ENCODE measurements at places on chromosomes 16 and 17.

DNA sequence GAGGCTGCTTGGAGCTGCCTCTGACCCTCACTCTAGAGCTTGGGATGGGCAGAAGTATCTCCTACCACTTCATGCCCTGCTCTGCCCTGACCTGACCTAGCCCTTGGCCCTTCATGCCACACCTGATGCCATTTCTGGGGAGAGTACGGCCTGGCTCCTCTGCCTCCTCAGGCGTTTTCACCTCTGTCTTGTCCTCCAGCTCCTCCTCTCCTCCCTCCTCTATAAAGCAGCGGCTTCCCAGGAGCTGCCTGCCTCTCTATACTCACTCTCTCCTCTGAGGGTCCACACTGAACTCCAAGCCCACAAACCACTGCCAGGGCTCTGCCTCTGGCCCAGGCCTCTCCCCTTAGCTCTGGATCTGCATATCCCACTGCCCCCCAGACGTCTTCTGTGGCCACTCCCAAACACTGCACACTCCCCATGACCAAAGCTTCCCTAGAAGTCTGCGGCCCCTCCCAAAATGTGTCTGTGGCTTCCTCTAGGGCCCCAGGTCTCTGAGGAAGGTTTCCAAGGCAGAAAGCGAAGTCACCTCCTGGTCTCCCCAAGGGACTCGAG, 52.6 kb downstream of the PITPNM3 start:
- no peaks in the 10 kb centered on the region for H3K36me3 ChIP-seq
- H3K4me1 ChIP-seq: no peaks in the 10 kb centered on the region
- no peak overlapping the region for H3K4me3 ChIP-seq
- no peak for DNase-seq
- peaks cover under 1% of the 10 kb centered on the region for H3K27me3 ChIP-seq
- H3K27ac ChIP-seq: no peak overlapping the region

DNA sequence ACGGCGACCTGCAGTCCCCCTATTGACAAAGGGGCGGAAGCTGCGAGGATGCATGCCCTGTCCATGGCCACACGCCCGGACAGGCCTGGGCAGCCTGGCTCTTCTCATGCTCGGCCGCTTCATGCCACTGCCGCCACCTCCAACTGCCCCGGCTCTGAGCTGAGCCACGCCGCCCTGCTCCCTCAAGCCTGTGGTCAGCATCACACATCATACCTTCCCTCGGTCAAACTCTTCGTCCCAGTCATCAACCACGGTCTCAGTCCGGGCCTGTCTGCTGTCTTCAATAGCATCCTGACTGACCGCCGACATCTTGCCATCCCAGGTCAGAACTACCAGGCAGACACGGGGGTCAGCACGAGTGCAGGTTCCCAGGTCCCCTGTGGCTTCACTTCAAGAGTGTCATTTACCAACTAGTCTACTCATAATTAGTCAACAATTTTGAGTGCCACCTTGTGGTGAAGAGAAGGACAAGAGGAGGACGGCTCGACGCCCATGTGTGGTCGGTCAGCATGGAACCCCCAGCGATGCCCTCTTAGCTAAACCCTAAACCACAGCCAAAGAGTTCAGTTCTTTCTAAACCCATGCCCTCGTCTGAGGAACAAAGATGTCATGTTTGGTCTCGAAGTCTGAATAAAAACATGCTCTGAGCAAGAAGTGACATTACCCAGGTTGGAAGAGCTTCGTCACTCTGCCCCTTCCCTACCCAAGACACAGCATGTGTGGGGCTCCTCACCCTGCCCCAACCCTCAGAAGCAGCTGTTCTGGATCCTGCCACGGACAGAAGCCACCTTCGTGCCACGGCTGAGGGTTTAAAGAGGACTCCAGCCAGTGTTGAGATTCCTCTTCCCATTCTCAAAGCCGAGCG, 16.9 kb upstream of the CYTH1 start:
- H3K27ac ChIP-seq: peak overlapping the region; percentile 66
- no peaks in the 10 kb centered on the region for H3K27me3 ChIP-seq
- H3K36me3 ChIP-seq: peaks cover 12% of the 10 kb centered on the region

DNA sequence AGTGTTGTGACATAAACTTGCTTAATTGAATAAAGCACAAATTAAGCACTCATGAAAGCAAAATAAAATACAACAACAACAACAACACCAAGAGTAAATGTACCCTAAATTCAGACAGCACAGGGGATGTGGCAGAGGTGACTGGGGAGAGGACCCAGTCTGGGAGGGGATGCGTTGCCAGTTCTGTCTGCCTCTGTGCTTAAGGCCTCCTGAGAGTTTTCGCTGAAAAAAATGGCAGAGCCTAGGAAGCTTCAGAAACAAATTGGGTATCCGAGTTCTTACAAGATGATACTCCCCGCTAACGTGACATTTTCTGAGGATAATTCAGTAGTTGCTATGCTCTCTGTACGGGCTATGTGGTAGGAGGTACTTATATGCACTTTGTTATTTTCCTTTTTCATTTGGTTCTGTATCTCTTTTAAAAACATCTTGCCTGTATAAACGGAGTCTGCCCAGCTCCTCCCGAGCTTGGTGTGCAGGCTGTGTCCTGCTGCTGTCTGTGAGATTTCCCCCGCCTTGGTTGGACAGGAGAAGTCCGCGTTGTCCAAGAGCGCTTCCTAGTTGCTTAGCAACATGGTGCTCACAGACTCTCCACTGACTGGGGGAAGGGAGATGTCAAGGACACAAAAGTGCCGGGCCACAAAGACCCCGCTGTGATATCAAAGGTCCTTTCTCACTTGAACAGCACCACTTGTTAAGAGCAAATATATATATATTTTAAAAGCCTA, 134.2 kb upstream of the CPHXL start:
- no peaks in the 10 kb centered on the region for H3K27me3 ChIP-seq
- no peak overlapping the region for H3K4me3 ChIP-seq
- no peak for DNase-seq
- no peak overlapping the region for H3K27ac ChIP-seq

DNA sequence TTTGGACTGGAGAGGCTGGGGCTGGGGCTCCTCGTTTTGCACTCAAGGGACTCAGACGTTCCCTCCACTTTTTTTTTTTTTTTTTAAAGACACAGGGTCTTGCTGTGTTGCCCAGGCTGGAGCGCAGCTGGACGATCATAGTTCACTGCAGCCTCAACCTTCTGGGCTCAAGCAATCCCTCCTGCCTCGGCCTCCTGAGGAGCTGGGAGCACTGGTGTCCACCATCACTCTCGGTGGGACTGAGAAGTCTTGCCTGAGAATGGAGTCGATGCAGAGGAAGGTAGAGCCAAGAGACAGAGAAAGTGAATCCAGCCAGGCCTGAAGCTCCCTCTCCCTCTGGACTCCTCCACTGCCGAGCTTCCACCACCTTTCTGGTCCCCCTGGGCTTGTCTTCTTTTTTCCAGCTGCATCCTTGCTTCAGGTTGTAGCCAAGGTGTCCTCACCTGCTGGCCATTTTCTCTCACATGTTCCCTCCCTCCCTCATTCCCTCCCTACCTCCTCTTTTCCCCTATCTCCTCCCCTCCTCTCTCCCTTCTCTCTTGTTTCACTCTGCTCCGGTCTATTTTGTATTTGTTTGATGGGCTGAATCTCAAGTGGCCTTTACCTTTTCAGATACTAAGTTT, 233.8 kb downstream of the SNX29 start:
- peaks cover 3% of the 10 kb centered on the region for H3K4me1 ChIP-seq
- no peak for DNase-seq
- no peak overlapping the region for H3K4me3 ChIP-seq
- no peak overlapping the region for H3K27ac ChIP-seq

DNA sequence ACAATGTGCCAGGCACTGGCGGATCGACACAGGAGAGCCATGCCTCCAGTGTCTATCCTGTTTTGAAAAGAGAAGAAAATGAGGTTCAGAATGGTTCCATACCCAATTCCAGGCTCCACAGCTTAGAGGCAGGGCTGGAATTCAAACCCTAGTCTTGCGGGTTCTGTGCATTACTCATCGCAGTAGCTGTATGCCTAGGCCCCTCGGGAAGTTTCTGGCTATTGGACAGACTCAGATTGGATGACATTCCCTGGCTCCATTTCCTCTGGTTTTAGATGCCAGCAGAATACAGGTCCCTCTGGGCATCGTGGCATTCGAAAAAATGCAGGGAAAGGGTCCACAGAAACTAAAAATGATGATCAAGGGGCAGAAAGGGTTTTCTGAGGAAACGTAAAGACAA, 184.7 kb downstream of the COPRS start:
- H3K36me3 ChIP-seq: no peaks in the 10 kb centered on the region
- no peak for DNase-seq
- no peak overlapping the region for H3K4me3 ChIP-seq
- peaks cover 34% of the 10 kb centered on the region for H3K27me3 ChIP-seq
- no peak overlapping the region for H3K27ac ChIP-seq

GRCh38 chr16:51562891-51563290, 411.8 kb upstream of the SALL1 start:
- H3K36me3 ChIP-seq: no peaks in the 10 kb centered on the region
- peak overlapping the region; percentile 23 for H3K27ac ChIP-seq
- no peaks in the 10 kb centered on the region for H3K4me1 ChIP-seq
- H3K27me3 ChIP-seq: no peaks in the 10 kb centered on the region

DNA sequence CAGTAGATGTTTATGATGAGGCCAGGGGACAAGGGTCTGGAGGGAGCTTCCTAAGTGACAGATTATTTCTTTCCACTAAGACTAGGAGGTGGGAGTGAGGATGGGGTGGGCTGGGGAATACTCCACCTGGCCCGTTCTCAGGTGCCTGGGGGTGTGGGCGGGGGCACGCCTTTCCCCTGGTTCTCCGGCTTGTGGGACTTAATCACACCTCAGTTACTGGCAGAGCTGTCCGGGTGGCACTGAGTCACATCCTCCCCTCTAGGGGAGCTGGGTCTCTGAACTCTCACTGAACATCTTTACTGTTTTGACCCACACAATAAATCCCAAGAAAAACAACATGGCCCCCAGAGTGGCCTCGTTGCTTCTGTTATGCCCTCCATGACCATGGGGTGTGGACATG, 332.8 kb downstream of the MAF start:
- peak overlapping the region; percentile 80 for H3K27ac ChIP-seq
- H3K4me1 ChIP-seq: peaks cover 57% of the 10 kb centered on the region
- H3K4me3 ChIP-seq: peak overlapping the region; percentile 76

GRCh38 chr17:56593086-56593645, 333 bp upstream of the NOG start:
- peaks cover 61% of the 10 kb centered on the region for H3K27me3 ChIP-seq
- no peak overlapping the region for H3K27ac ChIP-seq
- H3K36me3 ChIP-seq: no peaks in the 10 kb centered on the region
- H3K4me3 ChIP-seq: peak overlapping the region; percentile 47
- DNase-seq: no peak

- no peak for DNase-seq
- H3K27me3 ChIP-seq: no peaks in the 10 kb centered on the region
- no peak overlapping the region for H3K27ac ChIP-seq
- no peaks in the 10 kb centered on the region for H3K4me1 ChIP-seq
Measured at GRCh38 chr16:12362482-12363458, 386.2 kb downstream of the SNX29 start.

- peaks cover 11% of the 10 kb centered on the region for H3K4me1 ChIP-seq
- no peak for DNase-seq
- H3K36me3 ChIP-seq: peaks cover 15% of the 10 kb centered on the region
- H3K4me3 ChIP-seq: peak overlapping the region; percentile 39
- no peak overlapping the region for H3K27ac ChIP-seq
Measured at GRCh38 chr17:10197362-10197720, 1.1 kb downstream of the GAS7 start.

GRCh38 chr16:55907661-55908060, 32.5 kb upstream of the CES5A start:
- H3K4me1 ChIP-seq: no peaks in the 10 kb centered on the region
- peaks cover 4% of the 10 kb centered on the region for H3K36me3 ChIP-seq
- H3K27ac ChIP-seq: no peak overlapping the region

DNA sequence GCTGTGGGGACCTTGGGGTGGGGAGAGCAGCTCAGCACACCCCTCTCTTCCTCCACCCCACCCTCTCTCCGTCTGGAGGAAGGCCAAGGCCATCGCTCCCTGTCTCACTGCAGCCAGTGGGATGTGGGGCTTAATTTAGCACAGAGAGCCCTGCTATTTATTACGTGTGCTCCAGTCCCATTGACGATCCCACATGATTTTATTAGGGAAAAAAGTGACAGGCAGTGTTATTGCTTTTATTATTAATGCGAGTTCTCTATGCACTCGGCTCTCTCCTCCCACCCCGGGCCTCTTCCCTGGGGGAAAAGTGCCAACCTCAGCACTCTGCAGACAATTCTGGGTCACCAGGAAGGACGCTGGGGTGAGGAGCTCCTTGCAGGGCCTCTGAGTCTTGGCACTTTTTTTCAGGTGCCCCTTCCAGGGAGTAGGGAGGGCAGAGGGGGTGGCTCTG, 57.3 kb downstream of the MGAT5B start:
- H3K4me3 ChIP-seq: no peak overlapping the region
- no peaks in the 10 kb centered on the region for H3K36me3 ChIP-seq
- H3K27me3 ChIP-seq: no peaks in the 10 kb centered on the region
- H3K27ac ChIP-seq: no peak overlapping the region

- H3K4me3 ChIP-seq: peak overlapping the region; percentile 0
- H3K4me1 ChIP-seq: peaks cover 42% of the 10 kb centered on the region
- H3K36me3 ChIP-seq: peaks cover 8% of the 10 kb centered on the region
- DNase-seq: no peak
- no peaks in the 10 kb centered on the region for H3K27me3 ChIP-seq
Measured at GRCh38 chr17:4256952-4257351, 6.8 kb downstream of the ANKFY1 start.

DNA sequence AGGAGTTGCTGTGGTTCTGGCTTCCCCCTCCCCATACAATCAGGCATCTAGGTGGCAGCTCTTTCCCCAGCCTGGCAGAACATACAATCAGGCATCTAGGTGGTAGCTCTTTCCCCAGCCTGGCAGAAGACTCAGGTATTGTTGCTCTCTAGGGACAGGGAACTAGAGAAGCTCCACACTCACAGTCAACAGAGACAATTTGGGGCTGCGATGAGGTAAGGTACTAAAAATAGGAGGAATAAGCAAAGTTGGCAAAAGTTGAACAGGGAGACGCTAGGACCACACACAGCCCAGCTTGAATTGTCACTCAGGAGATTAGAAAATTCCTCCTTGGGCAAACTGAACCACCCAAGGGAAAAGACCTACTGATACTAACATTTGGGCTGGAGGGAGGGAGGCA, 315.5 kb upstream of the CDH5 start:
- no peaks in the 10 kb centered on the region for H3K4me1 ChIP-seq
- no peaks in the 10 kb centered on the region for H3K36me3 ChIP-seq
- no peak overlapping the region for H3K27ac ChIP-seq
- H3K4me3 ChIP-seq: no peak overlapping the region
- no peak for DNase-seq

- H3K4me3 ChIP-seq: peak overlapping the region; percentile 54
- peak overlapping the region; percentile 28 for H3K27ac ChIP-seq
- peaks cover 6% of the 10 kb centered on the region for H3K27me3 ChIP-seq
- H3K4me1 ChIP-seq: peaks cover 19% of the 10 kb centered on the region
Measured at GRCh38 chr17:83193336-83194185, 114.2 kb downstream of the METRNL start.

- no peak overlapping the region for H3K27ac ChIP-seq
- DNase-seq: no peak
- H3K36me3 ChIP-seq: no peaks in the 10 kb centered on the region
- H3K27me3 ChIP-seq: peaks cover 6% of the 10 kb centered on the region
- no peaks in the 10 kb centered on the region for H3K4me1 ChIP-seq
Measured at GRCh38 chr16:25575363-25575762, 116.4 kb upstream of the HS3ST4 start.
